ENCODE measurements at places on chromosomes 2 and 18. TPM values are rescaled to one million over a fixed set of nuclear protein-coding genes. Genes with fewer than 3 reads are reported as not detected.

Gene TLX2
- total RNA-seq, result not detected

Gene CCDC178
- 2.2 TPM for total RNA-seq

Gene MARCO
- not detected for total RNA-seq

Gene VWA3B
- total RNA-seq, result not detected

Gene NXPH2
- total RNA-seq, result not detected

Gene FTCDNL1
- 0.23 TPM for total RNA-seq

Gene GAREM1
- 1.4 TPM for total RNA-seq

Gene CRYGC
- total RNA-seq, result not detected

Gene GPAT2
- 30.9 TPM for total RNA-seq

Gene GREB1
- total RNA-seq, result 0.33 TPM

Gene ZSCAN30
- 14.0 TPM for total RNA-seq

Gene MAPK4
- not detected for total RNA-seq

Gene DNAJB2
- total RNA-seq, result 24.0 TPM

Gene COBLL1
- 7.8 TPM for total RNA-seq

Gene KCNF1
- 1.0 TPM for total RNA-seq

Gene KLF11
- total RNA-seq, result 11.6 TPM

DNA sequence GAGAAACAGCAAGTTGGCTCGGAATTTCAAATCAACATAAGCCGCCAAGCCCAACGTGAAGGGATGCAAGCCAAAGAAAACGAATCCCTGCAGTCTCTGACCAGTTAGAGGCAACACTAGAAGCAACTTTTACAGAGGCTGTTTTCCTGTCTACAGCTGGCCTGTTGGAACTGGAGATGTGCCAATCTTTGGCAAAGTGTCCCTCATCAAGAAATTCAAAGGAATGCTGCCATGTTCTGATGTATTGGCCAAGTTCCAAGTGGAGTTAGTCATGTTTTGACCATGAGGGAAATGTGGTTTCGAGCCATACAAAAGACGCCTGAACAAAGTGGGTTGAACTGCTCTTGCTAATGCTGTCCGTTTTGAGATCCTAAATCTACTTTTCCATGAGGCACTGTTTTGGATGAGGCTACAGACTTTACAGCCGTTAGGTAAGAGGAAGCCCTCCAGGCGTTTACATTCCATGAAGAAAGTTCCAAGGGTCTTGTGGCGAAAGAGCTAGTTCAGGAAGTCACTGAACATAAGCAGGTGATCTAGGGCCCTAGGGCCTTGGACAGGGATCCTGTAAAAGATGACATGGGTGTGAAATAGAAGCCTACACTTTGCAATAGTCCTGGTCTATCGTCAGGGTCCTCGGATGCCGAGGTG is 140.7 kb upstream of the PXDN start:
- DNase-seq, result peak; percentile 89

DNA sequence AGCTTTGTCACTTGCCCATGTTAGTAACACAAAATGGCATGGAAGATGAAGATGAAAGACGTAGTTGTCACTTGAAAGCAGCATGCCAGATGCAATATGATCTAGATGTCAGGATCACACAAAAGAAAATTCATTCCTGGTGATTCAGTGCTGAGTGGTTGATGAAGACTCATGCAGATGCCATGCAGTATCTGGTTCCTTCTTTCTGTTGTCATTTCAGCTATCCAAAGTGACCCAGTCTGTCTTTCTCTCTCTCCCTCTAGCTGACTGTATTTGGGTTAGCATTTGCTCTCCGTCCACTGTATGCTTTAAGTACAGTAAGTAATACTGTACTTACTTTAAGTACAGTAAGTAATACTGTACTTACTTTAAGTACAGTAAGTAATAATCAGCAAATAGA is 50.4 kb downstream of the TTN start:
- no peak for DNase-seq

GRCh38 chr2:172953411-172953810 is 122.2 kb upstream of the MAP3K20 start:
- no peak for DNase-seq

- DNase-seq, result peak; percentile 88
These were observed 133.9 kb downstream of the MAP4K4 start for GRCh38 chr2:101831351-101831865.

- DNase-seq, result no peak
These were observed 168.5 kb upstream of the PXDN start for GRCh38 chr2:1912771-1913170.

DNA sequence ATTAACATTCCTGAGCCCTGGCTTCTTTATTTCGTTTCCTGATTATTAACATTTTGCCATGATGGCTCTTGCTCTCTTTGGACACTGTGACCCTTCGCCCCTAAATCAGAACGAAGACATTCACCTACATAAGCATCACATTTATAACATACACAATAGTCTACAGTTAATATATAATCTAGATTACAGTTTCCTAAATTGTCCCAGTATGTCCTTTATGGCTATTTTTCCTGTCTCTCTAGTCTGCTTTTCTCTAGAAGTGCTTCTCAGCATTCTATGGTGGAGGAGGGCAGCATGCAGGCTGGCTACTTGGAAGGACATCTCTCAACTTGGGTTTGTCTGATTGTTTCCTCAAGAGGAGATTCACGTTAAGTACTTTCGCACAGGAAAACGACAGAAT is 49.9 kb downstream of the FAM210A start:
- no peak for DNase-seq

- DNase-seq, result no peak
These were observed 17.8 kb upstream of the ODC1 start for GRCh38 chr2:10465910-10466309.

- DNase-seq, result no peak
These were observed 177.1 kb downstream of the TRABD2A start for GRCh38 chr2:84703831-84704230.

- no peak for DNase-seq
These were observed 24.7 kb upstream of the CEP68 start for GRCh38 chr2:65031341-65032018.

DNA sequence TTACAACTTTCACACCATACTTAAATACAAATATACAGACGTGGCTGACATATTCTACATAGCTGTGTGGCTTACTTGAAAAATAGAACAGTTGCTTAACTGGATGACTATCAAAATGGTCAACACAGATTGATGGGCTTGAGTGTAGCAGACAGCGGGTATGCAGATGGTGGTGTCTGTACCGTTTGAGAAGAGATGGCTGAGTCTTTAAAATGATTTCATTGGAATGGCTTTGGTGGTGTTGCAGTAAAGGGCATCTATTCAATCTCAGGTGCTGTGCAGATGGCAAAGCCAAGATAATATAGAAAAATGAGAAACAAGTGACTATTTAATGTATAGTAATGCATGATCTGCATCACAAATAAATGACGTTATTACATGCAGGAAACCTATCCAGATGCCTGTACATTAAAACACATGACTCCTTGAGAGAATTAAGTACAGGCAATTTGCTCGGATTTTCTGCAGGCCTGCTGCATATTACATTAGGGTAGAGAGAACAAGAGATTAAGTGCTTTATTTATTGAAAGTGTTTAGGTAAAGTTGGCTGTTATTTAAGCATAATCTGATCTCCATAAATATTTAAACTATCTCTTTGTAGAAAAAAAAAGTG is 68.5 kb downstream of the AGPS start:
- DNase-seq, result no peak

- no peak for DNase-seq
These were observed 18.9 kb downstream of the PTPN18 start for GRCh38 chr2:130374587-130375290.

DNA sequence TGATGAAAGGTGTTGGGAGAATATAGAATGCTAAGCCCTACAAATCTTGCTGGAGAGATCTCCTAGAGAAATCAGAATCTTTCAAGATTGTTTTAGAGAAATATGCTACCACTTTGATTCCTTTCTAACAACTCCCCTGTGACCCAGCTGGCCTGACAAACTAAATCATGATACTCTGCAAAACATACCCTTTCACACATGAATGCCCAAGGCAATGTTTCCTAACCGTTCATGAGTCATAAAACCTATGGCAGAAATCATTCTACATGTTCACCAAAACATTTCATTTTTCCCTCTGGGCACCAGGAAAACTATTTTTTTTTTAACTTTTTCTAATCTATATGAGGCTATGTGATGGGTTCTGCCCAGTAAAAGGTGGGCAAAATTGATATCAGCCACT is 77.8 kb upstream of the SETBP1 start:
- DNase-seq, result no peak

DNA sequence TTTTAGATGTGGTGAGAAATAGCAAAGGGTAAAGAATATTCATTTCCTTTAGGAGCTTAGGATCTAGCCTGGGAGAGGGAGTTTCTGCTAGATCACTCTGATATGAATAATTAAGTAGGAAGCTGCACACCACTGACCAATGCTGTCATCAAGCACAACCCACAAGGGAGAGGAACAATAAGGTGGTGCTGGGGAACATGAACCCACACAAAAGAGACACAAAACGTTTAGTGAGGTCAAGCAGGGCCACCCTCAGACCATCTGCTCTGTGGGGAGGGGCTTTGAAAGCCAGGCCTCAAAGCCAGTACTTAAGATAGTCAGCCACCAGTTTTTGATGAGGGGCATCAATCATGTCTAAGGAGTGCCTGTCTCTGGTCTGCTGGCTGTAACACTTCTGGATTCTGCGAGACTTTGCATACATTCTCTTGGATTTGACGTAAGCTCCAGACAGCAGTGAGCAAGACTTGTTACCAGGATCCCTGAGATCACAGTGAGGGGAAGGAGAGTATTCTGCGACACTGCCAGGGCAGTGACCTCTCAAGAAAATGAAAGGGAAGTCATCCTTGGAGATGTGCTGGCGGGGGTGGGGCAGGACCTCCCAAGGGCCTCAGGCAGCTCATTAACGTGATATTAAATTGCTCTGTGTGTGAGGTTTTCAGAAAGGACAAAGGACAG is 127.0 kb downstream of the CCBE1 start:
- peak; percentile 14 for DNase-seq

- no peak for DNase-seq
These were observed 175.8 kb downstream of the SLC8A1 start for GRCh38 chr2:40276076-40276475.

DNA sequence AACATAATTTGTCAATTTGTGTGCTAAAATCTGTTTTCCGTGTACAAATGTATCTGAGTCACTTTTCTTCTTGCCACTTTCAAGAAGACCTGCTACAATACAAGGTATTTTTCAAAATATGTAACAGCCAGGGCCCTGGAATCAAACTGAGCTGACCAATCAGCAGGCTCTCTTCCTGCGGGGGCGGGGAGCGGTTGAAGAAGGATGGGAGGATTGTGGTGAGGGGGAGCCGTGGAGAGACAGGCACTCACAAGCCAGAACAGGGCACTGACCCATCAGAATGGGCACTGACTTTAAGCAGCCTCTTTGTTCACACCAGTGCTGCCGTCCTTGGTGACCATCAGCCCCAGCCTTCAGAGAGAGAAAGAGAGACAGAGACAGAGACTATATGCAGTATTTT is 40.6 kb upstream of the CCNYL1 start:
- no peak for DNase-seq

- no peak for DNase-seq
These were observed 13.0 kb upstream of the OTOS start for GRCh38 chr2:240153418-240153817.

- no peak for DNase-seq
These were observed 121.6 kb downstream of the SP100 start for GRCh38 chr2:230537531-230537976.

DNA sequence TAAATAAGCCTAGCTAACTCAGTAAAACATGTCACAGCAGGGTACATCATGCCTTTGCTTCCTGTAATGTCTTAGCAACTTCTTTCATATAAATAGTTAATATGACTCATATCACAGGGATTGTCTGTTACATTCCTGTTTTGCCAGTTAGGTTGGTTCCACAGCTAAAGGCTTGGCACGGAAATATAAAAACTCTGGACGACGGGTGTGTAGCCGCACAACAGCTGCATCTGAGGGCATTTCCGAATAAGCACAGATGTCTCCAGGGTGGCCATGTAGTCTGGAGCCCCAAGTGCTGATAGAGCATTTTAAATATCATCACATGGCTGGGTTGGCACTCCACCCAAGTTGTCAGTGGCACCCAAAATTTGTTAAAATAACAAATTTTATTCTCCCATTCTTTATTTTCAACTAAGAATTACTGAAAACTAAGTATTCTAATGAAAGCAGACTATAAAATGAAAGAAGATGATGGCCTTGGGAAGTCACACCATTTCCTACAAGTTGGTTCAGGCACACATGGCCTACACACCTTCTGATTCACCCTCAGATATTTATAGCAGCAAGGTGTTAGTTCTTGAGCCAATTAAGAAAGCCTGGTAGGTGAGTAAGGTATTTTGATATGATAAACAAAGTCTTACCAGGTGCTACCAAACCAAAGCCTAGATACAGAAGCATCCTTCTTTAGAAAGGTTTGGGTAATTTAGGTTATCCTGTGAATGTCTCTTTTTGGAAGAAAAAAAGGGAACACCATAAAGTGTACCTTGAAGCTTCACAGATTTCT is 61.8 kb upstream of the STK17B start:
- peak; percentile 95 for DNase-seq

DNA sequence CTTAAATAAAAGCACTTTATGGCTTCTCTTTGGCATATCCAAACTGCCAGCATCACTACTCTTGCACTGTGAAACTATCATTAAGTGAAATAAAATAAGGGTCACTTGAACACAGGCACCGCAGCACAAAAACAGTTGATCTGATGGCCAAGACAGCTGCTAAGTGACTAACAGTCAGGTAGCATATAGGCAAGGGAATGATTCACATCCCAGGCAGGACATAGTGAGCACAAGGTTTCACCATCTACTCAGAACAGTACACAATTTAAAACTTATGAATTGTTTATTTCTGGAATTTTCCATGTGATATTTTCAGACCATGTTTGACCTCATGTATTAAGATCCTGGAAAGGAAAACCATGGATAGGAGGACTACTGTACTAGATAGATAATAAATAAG is 214.2 kb downstream of the MREG start:
- DNase-seq, result peak; percentile 59

DNA sequence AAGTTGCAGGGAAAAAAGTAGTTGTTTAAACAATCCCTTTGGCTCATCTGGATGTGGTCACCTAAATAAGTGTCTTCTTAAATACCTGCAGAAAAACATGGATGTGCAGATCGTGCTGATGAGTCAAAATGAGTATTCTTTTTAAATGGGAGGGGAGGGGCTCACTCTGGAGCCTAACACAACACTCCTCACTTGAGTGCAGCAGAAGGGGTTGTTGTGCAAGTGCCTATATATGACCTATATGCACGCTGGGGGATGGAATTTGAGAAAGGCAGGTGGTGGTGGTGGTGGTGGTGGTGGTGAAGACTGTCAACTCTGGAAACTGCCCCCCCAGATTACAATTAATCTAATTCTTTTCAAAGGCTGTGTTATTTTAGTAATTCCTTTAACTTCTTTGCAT is 77.9 kb upstream of the FAM124B start:
- no peak for DNase-seq

GRCh38 chr2:5022061-5022460 is 670.1 kb upstream of the SOX11 start:
- DNase-seq, result no peak

DNA sequence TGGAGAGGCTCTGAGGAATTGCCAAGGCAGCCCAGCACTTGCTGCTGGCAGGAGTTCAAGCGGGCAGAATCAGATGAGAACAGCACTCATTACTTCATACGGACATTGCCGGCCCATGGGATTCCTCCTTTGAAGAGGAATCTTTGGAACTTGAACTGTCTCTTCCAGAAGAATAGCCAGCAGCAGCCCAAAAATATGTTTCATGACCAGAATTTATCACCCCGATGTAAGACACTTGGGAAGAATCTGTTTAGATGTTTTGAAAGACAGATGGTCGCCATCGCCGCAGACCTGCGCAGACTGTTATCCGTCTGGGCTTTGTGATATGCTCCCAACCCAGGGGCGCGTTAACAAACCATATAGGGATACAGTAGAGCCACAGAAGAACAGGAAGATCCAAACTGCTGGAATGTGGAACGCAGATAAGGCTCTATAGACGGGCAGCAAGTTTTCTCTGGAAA is 3.7 kb upstream of the ADI1 start:
- DNase-seq, result no peak
